ENCODE measurements at places on chromosomes 3 and 15.

GRCh38 chr3:121630355-121630754 is 30.3 kb downstream of the HCLS1 start:
- DNase-seq = no peak

DNA sequence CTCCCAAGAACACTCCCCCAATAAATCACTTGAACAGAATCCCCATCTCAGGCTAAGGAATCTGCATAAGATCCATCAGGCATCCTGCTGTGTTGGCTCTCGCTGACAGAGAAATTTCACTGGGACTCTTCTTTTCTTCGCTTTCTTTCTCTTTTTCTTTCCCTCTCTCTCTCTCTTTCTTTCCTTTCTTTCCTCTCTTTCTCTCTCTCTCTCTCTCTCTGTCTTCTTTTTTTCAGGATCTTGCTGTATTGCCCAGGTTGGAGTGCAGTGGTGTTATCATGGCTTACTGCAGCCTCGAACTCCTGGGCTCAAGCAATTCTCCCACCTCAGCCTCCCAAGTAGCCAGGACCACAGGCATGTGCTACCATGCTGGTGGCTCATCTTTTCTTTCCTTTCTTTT is 4.5 kb upstream of the SLC28A1 start:
- no peak for DNase-seq

DNA sequence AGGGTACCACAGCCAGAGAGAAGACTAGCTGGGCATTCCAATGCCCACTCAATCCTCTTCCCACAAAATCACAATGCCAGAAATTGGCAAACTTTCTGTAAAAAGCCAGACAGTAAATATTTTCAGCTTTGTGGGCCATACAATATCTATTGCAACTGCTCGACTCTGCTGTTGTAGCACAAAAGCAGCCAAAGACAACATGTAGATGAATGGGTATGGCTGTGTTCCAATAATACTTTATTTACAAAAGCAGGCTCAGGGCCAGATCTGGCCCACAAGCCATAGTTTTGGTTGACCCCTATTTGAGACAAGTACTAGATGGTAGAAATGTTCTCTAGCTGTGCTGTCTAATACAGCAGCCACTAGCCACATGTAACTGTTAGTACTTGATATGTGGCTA is 330.9 kb downstream of the ERC2 start:
- DNase-seq = no peak

- DNase-seq = no peak
These were observed 134.4 kb upstream of the SKOR1 start for GRCh38 chr15:67690936-67691335.
